ENCODE measurements at places on chromosomes 2 and 18. TPM values are rescaled to one million over a fixed set of nuclear protein-coding genes. Genes with fewer than 3 reads are reported as not detected.

SLC5A7 gene
- polyA plus RNA-seq, result 0.75 TPM

MC2R gene
- polyA plus RNA-seq, result not detected

GRCh38 chr18:69718912-69719547, 228.6 kb downstream of the CD226 start:
- DNase-seq, result no peak

INO80B gene
- 37.0 TPM for polyA plus RNA-seq

- DNase-seq, result no peak
These were observed 54.9 kb downstream of the SRD5A2 start for GRCh38 chr2:31525876-31526275.

DNA sequence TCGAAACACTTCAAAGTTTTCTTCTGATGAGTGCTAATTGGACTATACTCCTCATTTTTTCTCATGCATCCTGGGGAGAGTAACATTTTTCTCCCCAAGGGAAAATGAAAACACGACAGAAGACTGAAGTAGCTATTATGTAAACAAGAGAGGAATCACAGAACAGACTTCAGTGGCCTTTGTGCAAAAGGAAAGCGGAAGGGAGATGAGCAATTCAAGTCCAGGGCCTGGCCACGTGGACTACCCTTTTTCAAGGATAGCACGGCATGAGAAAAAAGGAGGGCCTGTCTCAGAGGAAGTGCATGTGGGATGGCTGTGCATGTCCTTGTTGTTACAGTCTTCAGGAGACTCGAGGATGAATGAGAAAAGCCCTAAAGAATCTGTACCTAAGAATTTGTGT, 43.8 kb upstream of the KCNE4 start:
- DNase-seq, result no peak

GRCh38 chr18:37754141-37754540, 188.5 kb upstream of the CELF4 start:
- no peak for DNase-seq

DNA sequence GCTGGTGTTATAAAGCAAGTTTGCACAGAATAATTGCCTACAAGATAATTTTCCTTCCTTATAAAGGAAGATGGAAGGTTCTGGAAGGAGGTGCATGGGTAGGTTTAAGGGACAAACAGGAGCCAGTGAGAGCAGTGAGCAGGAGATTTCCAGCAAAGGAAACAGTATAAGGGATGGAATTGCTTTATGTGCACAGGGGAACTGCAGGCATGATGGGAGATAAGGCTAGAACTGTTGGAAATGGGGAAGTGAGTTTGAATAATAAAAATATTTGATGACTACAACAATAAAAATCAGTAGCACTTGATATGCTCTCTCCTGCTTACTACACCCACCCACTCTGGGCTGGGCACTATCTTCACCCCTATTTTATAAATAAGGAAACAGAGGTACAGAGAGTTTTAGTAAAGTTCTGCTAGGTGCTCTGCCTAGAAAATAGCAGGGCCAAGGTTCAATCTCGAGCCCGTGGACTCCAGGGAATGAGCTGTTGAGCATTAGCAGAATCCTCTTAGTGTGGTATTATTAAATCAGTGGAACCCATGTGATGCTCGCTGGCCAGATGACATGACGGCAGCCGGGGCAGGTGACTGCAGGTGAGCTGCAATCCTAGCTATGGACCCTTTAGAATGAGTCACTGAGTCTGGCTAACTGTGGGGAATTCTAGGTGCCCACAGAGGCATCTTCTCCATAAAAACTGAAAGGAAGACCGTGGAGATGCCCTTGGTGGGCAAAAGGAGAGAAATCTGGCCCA, 302.5 kb downstream of the PIEZO2 start:
- no peak for DNase-seq

GRCh38 chr2:46390036-46390435, 89.3 kb upstream of the TMEM247 start:
- DNase-seq, result no peak

GRCh38 chr2:239142806-239143205, 258.0 kb downstream of the HDAC4 start:
- no peak for DNase-seq

- no peak for DNase-seq
These were observed 947.0 kb upstream of the CDH2 start for GRCh38 chr18:29123706-29124530.

GRCh38 chr18:22342625-22343024, 75.1 kb downstream of the CTAGE1 start:
- peak; percentile 37 for DNase-seq

CRYGC gene
- polyA plus RNA-seq, result not detected

DNA sequence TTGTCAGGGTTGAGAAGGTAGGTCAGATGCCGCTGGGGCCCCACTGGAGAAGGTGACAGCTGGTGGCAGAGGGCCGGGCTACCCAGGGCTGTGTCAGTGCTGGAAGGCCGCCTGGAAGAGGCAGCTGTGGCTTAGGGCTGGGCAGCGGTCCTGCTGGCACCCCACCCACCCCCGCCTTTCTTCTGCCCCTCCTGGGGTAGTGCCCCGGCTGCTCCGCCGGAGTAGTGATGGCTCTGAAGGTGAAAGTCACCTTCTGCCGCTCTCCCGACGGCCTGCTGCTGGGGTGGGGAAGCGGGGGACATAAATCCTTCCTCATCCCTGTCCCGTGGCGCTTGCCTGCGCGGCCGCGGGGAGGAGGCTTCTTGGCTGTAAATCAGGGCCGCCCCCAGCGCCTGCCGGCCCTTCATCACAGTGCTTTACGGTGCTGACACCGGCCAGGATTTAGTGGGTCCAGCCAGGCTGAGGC, 332.2 kb downstream of the DYSF start:
- DNase-seq, result no peak

SF3B1 gene
- polyA plus RNA-seq, result 185 TPM

- no peak for DNase-seq
These were observed 51.4 kb downstream of the TFCP2L1 start for GRCh38 chr2:121233486-121234110.

SKOR2 gene
- not detected for polyA plus RNA-seq

DNA sequence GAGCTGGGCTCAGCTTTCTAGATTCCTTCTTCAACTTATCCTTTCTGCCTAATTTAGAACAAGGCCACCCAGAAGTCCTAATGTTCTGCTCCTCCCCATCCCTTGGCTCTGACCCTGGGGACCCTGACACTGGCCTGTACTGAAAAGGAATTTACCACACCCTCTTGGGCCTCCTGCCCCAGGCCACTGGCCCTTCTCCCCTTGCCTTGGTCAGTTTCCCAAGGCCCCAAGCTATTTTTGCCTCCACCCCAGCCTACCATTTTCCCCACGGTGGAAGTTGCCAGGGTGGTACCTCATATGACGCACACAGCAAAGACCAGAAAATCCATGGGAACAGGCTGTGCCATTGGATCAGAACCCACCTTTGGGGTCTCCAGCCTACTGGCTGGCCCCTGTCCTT, 72.1 kb downstream of the ZBTB7C start:
- no peak for DNase-seq

GRCh38 chr2:230734247-230735175, 21.9 kb downstream of the CAB39 start:
- no peak for DNase-seq

OR6B2 gene
- polyA plus RNA-seq, result not detected

B4GALT6 gene
- polyA plus RNA-seq, result 2.1 TPM

GRCh38 chr2:170814533-170815230, 2.0 kb upstream of the GAD1 start:
- no peak for DNase-seq

DNA sequence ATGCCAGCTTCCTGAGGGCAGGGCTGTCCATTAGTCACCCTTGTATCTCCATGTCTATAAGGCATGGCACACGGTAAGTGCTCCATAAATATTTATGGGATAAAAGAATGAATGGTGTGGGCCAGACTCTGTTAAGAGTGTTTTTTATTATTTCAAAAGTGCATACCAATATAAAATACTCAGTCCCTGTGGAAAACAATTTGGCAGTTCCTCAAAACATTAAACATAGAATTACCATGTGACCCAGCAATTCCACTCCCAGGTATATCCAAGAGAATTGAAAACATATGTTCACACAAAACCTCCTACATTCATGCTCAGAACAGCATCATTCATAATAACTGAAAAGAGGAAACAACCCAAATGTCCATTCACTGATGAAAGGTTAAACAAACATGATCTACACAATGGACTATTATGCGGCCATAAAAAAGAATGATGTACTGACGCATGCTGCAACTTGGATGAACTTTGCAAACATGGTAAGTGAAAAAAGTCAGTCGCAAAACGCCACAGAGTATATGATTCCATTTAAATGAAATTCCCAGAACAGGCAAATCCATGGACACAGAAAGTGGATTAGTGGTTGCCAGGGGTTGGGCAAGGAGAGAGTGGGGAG, 69.1 kb upstream of the TCF7L1 start:
- no peak for DNase-seq

NCOA1 gene
- 11.6 TPM for polyA plus RNA-seq

DNA sequence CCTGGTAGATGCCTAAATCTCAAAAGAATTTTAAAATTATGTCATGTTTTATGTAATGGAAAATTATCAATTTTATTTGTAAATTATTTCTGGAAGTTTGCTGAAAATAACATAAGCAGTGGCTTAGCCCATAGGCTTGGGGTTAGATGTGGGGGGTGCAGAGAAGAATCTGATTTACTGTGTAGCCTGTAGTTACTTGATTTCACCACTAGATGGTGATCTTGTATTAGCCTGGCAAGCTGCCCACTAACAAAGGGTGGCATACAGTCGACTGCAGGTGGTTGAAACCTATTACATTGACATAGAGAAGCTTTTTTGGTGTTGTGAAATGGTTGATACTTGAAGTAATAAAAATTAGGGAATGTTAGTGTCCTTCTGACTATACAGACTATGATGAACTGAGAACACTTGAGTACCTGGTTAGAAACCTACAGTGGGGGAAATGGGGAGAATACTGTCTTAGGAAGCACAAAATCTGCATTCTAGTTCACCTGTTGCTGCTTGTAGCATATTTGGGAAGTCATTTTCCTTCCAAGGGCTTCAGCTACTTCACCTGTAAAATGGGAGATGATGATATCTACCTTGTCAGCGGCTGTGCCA, 191.0 kb upstream of the LHCGR start:
- DNase-seq, result peak; percentile 51

- DNase-seq, result no peak
These were observed 34.8 kb upstream of the MGAT5 start for GRCh38 chr2:134218930-134219658.

C2orf15 gene
- 6.6 TPM for polyA plus RNA-seq

- DNase-seq, result no peak
These were observed 45.1 kb downstream of the ATIC start for GRCh38 chr2:215356948-215357461.

GRCh38 chr2:220736778-220737177, 835.3 kb downstream of the EPHA4 start:
- no peak for DNase-seq

DNA sequence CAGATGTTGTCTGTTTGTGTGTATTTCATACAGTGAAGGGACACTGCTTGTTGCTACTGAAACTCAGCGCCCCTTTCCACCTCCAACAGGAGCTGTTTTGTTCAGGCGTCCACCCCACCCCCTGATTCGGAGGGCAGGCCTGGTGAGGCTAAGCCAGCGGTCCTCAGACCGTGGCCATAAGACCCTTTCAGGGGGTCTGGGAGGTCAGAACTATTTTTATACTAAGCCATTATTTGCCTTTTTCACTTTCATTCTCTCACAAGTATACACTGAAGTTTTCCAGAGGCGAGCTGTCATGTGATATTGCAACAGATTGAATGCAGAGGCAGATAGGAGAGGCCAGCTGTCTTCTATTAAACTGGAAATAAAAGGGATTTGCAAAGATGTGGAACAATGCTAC, 39.7 kb upstream of the IGFBP5 start:
- DNase-seq, result peak; percentile 26

DIPK1C gene
- not detected for polyA plus RNA-seq

All from kidney (tissue), 22 donors.